ENCODE measurements at places on chromosomes 16 and 17. TPM values are rescaled to one million over a fixed set of nuclear protein-coding genes. Genes with fewer than 3 reads are reported as not detected.

DNA sequence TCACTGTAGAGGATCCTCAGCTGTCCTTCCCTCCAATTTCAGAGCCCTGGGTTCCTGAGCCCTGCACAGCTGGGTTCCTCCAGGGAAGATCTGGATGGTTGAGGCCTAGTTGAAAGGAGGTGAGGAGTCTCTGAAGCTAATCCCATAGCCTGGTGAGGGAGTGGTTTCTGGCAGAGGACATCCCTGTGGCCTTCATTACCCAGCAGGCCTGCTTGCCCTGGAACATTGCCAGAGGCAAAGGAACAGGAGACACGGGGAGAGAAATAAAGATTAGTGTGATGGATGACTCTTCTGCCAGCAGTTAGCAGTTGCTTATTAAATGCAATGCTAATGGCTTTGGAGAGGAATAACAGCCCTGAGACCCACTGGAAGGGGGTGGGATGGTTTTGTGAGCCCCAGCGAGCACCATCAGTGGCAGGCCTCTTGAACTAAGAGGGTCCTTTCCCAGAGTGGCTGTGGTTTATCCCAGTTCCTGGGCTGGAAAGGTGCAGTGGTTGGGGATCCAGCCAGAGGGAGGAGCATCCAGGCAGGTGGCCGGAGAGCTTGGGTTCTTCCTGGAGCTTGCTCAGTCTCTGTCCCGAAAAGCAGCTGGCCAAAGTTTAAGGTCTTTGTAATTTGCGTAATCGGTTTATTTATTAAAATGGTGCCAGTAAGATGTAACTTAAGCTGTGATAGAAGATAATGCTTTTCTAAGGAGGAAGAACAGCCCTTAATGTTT is 209.7 kb downstream of the CCDC182 start:
- DNase-seq, result no peak

The KRT40 gene
- not detected for polyA plus RNA-seq

- no peak for DNase-seq
Observed at GRCh38 chr17:16818821-16819683, 129.0 kb downstream of the CCDC144A start.

GRCh38 chr16:69511651-69512050 is 54.1 kb upstream of the NFAT5 start:
- DNase-seq, result no peak

- DNase-seq, result no peak
Observed at GRCh38 chr17:83114706-83115105, 35.3 kb downstream of the METRNL start.

DNA sequence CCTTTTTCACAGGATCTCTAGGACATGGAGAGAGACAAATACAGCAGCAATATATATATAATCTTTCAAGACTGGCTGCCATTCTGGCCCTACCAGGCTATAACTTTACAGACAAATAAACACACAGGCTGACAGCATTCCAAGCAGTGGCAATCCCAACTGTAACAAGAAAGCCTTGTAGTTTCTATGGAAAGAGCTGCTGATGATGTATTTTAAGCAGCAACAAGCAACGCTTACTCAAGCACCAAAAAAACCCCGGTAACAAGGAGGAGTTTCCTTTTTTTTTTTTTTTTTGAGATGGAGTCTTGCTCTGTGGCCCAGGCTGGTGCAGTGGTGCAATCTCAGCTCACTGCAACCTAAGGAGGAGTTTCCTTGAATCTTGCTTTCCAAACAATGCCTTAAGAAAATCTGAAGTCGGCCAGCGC is 23.2 kb downstream of the LSM12 start:
- DNase-seq, result no peak

- no peak for DNase-seq
Observed at GRCh38 chr17:1871756-1872155, 42.0 kb downstream of the RPA1 start.

The ALOXE3 gene
- not detected for polyA plus RNA-seq

DNA sequence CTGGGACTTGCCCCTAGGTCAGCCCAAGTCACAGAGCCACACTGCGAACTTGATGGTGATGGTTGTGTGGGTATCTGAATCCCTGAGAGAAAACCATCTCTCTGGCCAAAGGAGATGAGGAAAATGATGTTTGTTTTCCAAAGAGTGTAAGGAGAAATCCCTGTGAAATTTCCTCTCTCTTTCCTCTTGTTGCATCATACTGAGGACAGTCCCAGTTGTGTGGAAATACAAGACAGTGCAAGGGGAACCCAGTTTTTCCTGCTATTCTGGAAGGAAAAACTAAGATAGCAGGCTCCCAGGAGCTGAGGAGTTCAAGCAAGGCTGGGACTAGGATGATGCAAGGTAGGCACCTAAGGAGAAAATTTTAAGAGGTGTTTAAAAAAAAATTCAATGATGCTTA is 86.8 kb upstream of the TOM1L1 start:
- no peak for DNase-seq

DNA sequence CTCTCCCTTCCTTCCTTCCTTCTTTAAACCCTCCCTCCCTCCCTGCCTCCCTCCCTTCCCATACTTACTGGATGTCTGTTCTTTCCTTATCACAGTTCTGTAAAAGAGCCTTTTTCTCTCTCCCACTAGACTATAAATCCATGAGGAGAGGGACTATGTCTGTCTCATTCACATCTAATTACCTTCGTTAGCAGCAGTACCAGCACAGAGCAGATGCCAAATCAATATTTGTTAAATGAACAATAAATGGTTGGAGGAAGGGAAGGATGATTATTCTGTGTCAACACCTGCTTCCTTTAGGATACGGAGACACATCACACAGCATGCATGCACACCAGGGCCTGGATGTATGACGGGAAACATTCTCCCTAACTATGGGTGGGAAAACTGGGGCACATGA is 94.2 kb downstream of the DNAH3 start:
- DNase-seq, result no peak

DNA sequence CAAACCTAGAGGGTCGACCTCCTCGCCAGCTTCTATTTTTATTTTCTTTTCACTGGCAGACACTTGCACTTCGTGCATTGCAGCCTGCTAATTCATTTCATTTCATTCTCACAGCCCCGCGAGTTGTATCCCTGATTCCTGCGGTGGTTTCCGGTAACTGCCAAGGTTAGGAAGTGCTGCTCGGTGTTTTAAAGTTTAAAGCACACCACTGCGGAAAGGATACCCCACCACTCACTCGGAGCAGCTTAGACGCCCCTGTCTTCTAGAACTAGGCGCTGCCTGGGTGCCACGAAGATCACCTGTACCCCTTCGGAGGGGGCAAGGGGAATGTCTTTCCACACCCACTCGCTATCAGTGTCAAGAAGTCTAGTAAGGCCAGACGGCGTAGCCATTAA is 509 bp downstream of the CNEP1R1 start:
- DNase-seq, result no peak

DNA sequence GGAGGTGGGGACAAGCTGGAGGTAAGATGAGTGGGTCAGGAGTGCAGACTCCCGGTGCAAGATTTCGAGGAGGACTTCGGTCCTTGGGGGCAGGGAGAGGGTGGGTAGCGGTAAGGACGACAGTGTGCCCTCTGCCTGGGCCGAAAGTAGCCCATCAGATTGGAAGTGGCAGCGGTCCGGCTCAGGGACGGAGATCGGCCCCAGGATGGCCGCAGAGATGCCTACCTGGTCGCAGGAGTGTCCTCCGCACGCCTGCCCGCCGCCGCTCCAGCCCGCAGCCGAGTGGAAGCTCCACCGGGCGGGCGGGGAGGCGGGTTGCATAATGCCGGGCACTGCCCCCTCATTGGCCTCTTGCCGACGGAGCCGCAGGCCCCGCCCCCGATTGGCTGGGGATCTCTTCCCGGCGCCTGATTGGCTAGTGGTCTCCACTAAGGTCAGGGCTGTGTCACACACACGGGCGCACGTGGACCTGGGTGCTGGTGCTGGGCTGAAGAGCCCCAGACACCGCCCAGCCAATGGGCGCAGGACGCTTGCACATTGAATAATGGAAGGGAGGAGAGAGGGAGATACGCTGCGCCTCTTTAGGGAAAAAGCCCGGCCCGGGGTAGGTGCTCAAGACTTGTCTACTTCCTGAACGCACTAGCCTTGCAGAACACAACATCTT is at the start of gene PER1:
Gene PER1 (minus strand): TSS at position 293 of the 664 bp plus-strand sequence. CDS start 1,698 bp downstream, outside the sequence.
- DNase-seq, result no peak

DNA sequence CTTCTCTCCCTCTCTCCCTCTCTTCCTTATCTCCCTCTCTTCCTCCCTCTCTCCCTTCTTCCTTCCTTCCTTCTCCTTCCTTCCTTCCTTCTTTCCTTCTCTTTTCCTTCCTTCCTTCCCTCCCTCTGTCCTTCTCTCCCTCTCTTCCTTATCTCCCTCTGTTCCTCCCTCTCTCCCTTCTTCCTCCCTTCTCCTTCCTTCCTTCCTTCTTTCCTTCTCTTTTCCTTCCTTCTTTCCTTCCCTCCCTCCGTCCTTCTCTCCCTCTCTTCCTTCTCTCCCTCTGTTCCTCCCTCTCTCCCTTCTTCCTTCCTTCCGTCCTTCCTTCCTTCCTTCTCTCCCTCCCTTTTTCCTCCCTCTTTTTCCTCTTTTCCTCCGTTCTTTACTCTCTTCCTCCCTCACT is 38.6 kb downstream of the HS3ST4 start:
- no peak for DNase-seq

Measured in right renal cortex interstitium (tissue), 3 donors.